ENCODE measurements at places on chromosomes 3 and 15.

GRCh38 chr15:62392376-62392775, 227.3 kb upstream of the C2CD4B start:
- DNase-seq, result no peak

- DNase-seq, result no peak
Measured at GRCh38 chr3:189584645-189585044, 46.5 kb upstream of the TP63 start.

GRCh38 chr3:69695933-69696332, 43.3 kb upstream of the MITF start:
- DNase-seq, result no peak

DNA sequence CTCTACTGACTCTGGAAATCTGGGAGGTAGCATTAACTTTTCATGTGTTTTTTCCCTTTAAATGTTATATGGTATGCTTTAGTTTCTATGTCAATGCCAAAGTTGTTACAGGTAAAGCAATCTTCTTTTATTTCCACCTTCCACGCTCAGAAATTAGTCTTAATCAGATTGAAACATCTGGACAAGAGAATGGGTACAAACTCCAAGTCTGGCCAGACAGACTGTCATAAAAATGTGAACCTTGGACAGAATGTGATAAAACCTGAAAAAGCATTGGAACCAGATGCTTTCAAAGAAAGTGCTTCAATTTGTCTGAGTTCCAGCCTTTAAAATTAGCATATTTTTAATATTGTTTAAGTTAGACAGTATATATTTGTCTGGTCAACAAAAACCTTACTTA, 110.7 kb upstream of the P2RY1 start:
- no peak for DNase-seq

DNA sequence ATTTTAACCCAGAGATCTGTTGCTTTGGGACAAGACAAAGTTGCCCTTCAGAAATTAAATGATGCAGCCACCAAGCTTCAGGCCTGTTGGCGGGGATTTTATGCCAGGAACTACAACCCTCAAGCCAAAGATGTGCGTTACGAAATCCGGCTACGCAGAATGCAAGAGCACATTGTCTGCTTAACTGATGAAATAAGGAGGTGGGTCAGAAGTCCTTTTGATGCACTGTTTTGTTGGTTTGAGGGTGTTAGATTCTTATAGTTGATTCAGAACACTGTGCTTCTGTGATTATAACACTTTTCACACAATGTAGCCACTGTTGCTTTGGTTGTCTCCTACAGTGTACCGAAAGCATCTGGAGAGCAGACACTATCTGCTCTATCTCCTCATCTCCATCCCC, 20.8 kb upstream of the NXPE3 start:
- no peak for DNase-seq

- DNase-seq, result no peak
Measured at GRCh38 chr3:160047876-160048275, 59.2 kb downstream of the IL12A start.

DNA sequence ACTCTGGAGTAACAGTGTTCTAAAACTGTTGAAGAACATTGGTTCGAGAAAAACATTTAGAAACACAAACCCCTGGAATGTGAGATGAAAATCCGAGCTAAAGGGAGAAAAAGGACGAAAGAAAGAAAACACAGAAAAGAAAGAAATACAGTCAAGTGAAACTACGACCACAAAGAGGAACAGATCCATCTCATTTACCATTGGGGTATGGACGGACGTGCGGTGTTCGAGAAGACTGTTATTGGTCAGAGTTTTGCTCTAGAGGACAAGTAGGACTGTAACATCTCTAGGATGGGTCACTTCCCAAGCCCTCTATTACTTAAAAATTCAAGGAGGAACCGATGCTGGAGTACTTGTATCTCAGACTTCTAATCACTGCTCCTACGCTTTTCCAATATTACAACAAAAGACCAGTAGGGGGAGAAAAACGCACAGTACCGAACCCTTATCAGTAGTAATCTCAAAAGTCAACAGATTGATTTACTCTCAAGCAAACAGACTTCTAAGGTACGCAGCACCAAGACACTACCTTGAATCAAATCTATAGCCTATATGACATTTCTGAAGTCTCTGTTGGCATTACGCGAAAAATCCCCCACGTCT, 1.1 kb upstream of the PIK3CA start:
- DNase-seq, result no peak

DNA sequence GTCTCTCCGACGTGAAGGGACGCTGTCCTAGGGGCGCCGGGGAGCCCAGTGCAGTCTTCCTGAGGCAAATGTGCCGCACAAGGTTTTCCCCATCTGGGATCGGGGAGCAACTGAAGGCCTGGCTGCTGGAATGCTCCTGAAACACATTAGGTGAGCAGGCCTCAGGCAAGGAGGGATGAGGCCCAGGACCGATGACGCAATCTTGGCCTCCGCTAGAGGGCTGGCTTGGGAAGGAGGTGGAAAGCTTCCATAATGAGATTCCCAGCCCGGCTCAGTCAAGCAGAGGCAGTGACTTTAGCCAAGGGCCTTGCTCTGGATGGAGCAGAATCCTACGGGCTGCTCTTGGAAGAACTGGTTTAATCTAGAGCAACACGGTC, 50.8 kb downstream of the CPN2 start:
- DNase-seq, result no peak

DNA sequence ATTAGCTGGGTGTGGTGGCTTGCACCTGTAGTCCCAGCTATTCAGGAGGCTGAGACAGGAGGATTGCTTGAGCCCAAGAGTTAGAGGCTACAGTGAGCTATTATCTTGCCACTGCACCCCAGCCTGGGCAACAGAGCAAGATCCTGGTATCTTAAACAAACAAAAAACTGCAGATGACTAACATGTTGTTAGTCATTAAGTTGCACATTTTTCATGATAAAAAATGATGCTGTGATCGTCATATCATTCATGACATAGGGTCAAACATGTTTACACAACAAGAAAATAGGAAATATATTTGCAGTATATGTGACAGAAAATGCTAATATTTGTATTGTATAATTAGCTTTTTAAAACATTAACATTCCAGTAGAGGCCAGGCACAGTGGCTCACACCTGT, 20.2 kb upstream of the DAPK2 start:
- no peak for DNase-seq

- no peak for DNase-seq
Measured at GRCh38 chr3:36957862-36958686, 13.2 kb upstream of the TRANK1 start.

DNA sequence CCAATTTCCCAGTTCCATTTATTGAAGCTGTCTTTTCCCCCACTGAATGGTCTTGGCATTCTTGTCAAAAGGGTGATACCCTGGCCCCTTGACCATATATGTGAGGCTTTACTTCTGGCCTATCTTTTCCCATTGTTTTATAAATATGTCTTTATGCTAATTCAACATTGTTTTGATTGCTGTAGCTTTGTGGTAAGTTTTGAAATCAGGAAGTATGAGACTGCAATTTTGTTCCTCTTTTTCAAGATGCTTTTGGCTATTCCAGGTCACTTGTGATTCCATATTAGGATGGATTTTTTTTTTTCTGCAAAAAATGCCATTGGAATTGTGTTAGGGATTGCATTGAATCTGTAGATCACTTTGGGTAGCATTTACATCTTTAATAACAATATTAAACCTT, 141.2 kb upstream of the MANF start:
- DNase-seq, result no peak

DNA sequence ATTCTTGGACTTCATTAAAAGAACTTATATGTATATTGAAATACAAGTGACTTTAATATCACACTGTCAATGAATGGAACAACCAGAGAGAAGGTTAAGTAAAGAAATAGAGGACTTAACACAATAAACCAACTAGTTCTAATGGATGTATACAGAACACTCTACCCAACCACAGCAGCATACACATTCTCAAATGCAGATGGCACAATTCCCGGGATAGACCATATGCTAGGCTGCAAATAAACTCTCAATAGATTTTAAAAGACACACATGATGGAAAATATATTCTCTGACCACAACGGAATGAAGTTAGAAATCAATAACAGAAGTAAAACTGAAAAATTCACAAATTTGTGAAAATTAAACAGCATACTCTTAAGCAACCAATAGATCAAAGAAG, 214.3 kb upstream of the LINGO1 start:
- no peak for DNase-seq

DNA sequence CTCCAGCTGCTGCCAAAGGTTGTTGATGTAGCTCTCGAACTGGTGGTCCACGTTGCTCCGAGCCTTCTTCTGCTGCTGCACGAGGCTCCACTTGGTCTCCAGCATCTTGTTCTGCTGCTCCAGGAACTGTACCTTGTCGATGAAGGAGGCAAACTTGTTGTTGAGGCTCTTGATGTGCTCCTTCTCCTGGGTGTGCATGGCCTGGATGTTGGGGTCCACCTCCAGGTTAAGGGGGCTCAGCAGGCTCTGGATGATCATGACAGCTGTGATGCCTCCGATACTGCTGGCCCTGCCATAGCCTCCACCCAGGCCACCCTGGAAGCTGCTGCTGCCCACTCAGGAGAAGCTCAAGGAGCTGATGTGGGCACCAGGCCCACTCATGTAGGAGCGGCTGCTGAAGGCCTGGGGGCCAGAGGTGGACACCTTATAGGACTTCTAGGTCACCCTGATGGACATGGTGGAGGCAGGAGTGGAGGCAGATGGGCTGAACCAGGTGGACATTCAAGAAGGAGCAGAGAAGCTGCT, 14.9 kb upstream of the PSTPIP1 start:
- DNase-seq, result no peak

DNA sequence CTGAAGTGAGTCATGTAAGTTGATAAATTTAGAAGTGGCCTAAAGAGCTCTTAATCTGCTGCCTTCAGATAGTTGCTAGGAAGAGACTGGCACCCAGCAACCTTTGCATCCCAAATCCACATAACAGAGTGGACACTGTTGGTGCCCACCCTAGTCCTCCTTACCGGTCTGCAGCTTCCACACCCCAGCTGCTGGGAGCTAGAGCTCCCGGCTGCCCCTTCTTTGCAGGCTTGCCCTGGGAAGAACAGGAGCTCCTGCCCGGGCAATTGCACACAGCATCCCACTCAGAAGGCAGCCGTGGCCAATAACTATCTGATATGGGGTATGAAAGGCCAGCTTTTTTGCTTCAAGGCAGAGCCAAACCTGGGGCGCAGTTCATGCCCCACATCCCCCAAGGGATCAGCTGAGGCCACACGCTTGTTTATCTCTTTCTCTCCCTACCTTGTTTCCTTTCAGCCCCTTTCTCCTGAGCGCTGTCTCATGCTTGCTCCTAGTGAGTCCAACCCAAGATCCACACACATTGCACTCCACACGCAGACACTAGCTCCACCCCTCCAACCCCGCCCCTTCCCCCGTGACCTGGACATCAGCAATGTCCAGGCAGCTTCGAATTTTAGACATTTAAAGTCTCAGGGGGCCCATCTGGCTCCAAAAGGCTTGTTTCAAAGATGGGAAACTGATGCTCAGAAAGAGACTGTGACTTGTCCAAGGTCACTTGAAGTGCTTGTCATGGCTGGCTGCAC, 9.1 kb downstream of the ATP2B2 start:
- no peak for DNase-seq

GRCh38 chr3:151169262-151169947, 33.6 kb downstream of the GPR171 start:
- DNase-seq, result no peak

- DNase-seq, result no peak
Measured at GRCh38 chr15:85702321-85703101, 92.2 kb downstream of the KLHL25 start.

DNA sequence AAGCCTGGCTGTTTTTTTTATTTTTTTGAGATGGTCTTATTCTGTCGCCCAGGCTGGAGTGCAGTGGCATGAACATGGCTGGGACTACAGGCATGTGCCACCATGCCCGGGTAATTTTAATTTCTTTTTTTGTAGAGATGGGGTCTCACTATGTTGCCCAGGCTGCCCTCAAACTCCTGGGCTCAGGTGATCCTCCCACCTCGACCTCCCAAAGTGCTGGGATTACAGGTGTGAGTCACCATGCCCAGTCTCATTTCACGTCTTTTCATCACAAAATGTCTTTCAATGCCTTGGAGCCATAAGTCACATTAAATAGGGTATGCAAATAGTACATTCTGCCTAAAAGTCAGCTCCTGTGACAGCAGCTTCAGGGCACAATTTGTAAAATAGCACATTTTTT, 52.8 kb downstream of the SOX2 start:
- DNase-seq, result no peak

GRCh38 chr15:56261854-56262509, 18.3 kb upstream of the RFX7 start:
- no peak for DNase-seq

GRCh38 chr15:51334011-51334451, 4.4 kb downstream of the CYP19A1 start:
- no peak for DNase-seq

GRCh38 chr3:11392860-11393114, 120.6 kb downstream of the ATG7 start:
- no peak for DNase-seq

DNA sequence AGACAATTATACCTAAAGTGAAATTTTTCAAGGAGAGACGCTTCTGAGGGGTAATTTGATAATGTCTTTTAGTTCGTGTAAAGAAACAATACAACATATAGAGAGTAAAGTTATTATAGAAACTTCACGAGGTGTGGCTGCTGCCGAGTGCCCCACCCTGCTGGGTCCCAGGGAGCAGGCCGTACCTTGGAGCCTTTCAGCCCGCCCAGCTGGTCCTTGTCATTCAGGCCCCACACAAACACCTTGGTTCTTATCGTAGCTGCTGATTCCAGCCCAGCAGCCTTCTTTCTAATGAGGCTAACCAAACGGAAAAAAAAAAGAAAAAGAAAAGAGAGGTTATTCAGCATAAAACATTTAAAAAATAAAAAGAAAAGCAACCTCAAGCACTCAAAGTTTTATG, 83.1 kb upstream of the OCA2 start:
- no peak for DNase-seq

- no peak for DNase-seq
Measured at GRCh38 chr3:39937874-39938273, 128.5 kb downstream of the MYRIP start.

DNA sequence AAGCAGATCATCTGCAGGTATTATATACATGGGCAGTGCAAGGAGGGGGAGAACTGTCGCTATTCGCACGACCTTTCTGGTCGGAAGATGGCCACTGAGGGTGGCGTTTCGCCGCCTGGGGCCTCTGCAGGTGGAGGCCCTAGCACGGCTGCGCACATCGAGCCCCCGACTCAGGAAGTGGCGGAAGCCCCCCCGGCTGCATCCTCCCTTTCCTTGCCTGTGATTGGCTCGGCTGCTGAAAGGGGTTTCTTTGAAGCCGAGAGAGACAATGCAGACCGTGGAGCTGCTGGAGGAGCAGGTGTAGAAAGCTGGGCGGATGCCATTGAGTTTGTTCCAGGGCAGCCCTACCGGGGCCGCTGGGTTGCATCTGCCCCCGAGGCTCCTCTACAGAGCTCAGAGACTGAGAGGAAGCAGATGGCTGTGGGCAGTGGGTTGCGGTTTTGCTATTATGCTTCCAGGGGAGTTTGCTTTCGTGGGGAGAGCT, 639 bp downstream of the MKRN3 start:
- DNase-seq, result peak; percentile 26
